ENCODE measurements at places on chromosomes 1 and 21. TPM values are rescaled to one million over a fixed set of nuclear protein-coding genes. Genes with fewer than 3 reads are reported as not detected.

The CFHR5 gene
- not detected for total RNA-seq

The LRRC47 gene
- total RNA-seq, result 25.4 TPM

The OPTC gene
- not detected for total RNA-seq

The PTPN22 gene
- total RNA-seq, result 0.45 TPM

The OR2T2 gene
- total RNA-seq, result not detected

The URB2 gene
- 6.5 TPM for total RNA-seq

The PLA2G2F gene
- total RNA-seq, result not detected

The CAPN8 gene
- total RNA-seq, result not detected
